Brain (organoid and tissue), 16 donors: ENCODE measurements at places on chromosomes 7 and 10. TPM values are rescaled to one million over a fixed set of nuclear protein-coding genes. Genes with fewer than 3 reads are reported as not detected.
A peak's percentile ranks its signal among the peaks of the same experiment; 100 is the strongest.

Gene ZNF488
- polyA plus RNA-seq, result 22.1 TPM

DNA sequence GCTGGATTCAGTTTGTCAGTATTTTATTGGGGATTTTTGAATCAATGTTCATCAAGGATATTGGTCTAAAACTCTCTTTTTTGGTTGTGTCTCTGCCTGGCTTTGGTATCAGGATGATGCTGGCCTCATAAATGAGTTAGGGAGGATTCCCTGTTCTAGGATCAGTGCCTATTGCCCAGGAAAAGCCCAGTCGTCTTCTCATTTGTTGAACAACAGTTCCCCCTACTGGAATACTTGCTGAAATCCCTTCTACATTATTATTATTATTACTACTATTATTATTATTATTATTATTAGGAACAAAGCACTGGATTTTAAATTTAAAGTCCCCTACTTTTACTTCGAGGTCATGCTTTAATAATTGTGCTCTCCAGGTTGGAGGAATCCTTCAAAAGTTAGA, 528.9 kb downstream of the MAGI2 start:
- DNase-seq, result no peak

Gene SDK1
- 62.9 TPM for polyA plus RNA-seq

- peak; percentile 34 for DNase-seq
Measured at GRCh38 chr10:67665491-67665890, 30.5 kb downstream of the CTNNA3 start.

Gene TMEM26
- polyA plus RNA-seq, result 0.25 TPM

GRCh38 chr10:131570716-131571307, 259.3 kb upstream of the TCERG1L start:
- no peak for DNase-seq

- no peak for DNase-seq
Measured at GRCh38 chr10:97781618-97782331, 10.0 kb upstream of the SFRP5 start.

DNA sequence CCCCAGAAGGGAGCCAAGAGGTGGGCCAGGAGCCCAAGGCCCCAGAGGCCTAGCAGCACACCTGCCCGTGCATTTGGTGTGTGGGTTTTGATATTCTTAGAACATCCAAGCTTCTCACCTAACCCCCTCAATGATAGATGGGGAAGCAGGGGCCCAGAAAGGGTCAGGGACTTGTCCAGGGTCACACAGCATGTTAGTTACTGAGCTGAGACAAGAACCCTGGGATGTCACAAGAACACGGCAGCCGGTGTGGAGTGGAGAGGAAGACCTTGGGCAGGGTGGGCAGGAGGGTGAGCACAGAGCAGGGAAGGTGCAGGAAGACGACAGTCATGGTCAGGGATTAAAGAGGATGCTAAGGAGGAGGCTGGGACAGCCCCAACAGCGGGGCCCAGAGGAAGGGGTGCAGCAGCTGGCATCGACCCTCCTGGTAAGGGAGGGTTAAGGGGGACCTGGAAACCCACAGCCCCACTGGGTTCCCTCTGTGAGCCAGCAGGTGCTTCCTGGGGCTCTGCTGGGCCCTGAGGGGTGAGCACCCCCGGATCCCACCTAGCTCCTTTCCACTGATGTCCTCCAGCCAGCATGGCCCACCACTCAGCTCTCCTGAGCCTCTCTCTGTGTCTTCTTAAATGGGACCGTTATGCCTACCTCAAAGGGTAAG, 44.4 kb downstream of the UNC5B start:
- no peak for DNase-seq

DNA sequence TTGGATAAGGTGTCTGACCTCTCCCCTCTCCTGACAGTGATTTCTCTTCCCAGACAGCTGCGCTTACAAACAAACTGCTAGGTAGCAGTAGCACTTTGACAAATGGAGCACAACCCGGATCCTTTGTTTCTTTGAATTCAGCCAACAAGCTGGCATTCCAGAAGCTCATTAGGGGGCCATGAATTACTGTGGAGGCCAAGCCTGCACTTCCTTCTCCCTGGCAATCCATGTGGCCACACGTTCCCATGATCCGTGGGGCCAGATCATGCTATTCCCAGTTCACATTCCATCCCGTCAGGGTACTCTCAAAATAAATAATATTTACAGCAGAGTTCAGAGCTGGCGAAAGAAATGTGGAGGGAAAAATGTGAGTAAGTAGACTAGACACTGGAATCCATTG, 172.4 kb downstream of the PRPF18 start:
- DNase-seq, result no peak

DNA sequence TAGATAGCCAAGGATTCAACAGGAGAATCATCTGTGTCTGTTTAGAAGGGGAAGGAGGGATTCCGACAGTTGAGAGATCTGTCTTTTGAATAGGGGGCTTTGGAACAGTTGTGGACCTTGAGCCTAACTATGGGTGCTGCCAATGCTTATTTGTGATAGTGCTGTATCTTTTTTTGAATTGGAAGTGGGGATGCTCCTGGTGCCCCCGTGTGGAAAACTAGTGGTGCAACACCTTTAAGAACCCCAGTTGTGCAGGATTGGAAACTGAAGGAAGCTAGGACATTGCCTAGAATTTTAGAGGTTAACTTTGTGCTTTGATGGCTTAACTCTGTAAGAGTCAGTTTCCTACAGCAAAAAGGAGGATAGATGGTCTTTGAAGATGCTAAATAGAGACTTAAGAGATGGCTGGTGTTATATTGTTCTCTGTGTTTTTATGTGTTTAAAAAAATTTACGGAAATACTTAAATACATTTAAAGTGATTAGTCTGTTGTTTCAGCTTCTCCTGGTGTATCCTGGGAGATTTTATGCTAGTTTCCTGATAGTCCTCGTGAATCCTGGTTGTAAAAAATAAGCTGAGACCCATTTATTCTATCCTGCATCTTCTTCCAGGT, 69.3 kb downstream of the AP3M1 start:
- DNase-seq, result peak; percentile 78

GRCh38 chr7:2011266-2012043, 221.3 kb downstream of the MAD1L1 start:
- no peak for DNase-seq

Gene SHH
- polyA plus RNA-seq, result 0.15 TPM

DNA sequence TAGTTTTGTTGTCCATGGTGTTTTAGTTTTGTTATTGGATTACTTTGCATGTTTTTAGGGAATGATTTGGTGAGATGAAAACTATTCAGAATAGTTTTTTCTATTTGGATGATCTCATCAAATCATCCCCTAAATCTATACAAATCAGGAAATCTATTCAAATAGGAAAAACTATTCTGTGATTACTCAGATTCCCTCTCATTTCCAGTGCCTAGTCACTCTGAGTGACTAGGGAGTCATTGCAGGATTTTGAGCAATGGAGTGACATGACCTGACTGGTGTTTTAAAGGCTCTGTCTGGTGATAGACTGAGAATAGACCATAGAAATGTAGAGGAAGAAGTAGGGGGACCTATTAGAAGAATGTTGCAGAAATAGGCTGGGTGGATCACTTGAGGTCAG, 72.4 kb downstream of the TPST1 start:
- DNase-seq, result no peak

- no peak for DNase-seq
Measured at GRCh38 chr10:16724509-16724908, 92.7 kb downstream of the RSU1 start.

Gene TACR2
- 1.0 TPM for polyA plus RNA-seq

- peak; percentile 33 for DNase-seq
Measured at GRCh38 chr7:122014697-122015096, 129.4 kb downstream of the AASS start.
